Activated T-cell treated with anti-CD3 and anti-CD28 coated beads for 1 hour (primary cell): ENCODE measurements at places on chromosomes 4 and X.
A peak's percentile ranks its signal among the peaks of the same experiment; 100 is the strongest.

DNA sequence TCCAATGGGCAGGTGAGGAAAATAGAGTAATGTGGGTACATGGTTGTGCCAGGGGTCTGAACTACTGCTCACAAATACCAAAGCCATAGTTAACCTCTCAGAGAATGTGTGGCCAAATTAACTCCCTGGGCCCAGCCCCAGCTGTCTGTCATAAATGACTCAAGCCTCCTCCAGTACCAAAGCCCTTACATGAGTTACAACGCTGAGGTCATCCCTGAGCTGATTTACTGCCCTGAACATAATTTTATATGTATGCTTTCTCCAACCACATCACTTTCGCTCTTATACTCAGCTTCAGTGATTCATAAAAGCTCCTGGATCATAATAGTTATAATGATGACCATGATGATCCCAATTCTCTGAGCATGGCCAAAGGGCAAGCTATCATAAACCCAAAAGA, 283.9 kb downstream of the NKX6-1 start:
- no peak for DNase-seq

GRCh38 chr4:105894660-105895582, at the start of gene NPNT:
Gene NPNT, plus strand, starts transcription at chr4:105895471. Its CDS starts 182 bp downstream, at chr4:105895653.
- no peak for DNase-seq

- DNase-seq: no peak
These were observed 503.5 kb upstream of the PITX2 start for GRCh38 chr4:111126340-111126739.

- no peak for DNase-seq
These were observed 108.2 kb upstream of the BRWD3 start for GRCh38 chrX:80917919-80918318.

DNA sequence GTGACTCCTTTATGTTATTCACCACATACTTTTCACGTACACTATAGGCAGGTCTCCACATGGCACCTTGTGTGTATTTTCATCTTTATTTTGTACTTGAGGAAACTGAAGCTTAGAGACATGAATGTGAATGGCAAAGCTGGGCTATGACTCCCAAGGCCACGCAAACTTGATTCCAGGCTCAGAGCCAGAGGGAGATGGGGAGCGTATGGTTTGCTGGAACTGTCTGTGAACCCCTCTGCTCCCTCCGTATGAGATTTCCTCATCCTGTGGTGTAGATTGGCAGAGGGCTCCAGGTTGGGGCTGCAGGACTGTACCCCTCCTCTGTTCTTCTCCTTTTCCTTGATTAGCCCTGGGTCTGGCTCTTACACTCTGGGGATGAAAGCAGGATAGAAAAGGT, 16.1 kb upstream of the STARD8 start:
- no peak for DNase-seq

DNA sequence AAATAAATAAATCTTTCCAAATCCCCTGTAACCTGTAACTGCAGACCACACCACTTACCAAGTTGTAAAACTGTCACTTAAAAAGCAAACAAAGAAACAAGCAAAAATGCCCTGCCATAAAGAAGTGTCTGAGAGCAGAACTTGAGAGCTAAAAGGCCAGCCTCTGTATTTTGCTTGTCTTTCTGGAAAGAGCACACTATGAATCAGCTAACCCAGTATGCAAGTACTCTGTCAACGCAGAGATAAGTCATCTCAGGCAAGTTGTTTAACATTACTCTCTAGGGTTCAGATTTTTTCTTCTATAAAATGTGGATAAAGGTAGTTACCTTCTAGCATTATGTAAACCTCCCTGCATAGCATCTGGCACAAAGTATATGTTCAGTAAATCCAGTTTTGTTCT, 134.8 kb downstream of the HS3ST1 start:
- no peak for DNase-seq

DNA sequence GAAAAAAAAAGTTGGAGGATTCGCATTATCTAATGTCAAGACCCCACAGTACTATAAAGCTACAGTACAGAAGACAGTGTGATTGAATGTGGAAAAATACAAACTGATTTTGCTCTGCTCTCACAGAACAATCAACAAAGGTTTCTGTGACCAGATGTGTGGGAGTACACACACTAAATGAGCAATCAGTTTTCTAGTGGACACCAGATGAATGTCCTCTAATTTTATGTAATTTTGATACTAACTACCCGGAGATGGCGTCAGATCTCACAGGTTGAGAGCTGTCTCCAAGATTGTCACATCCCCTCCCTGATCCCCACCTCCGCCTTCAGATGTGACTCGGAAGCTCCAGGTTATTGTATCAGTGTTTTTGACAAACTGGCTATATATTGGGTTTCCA, 81.9 kb upstream of the HUWE1 start:
- no peak for DNase-seq

- no peak for DNase-seq
These were observed 26.6 kb upstream of the SNCA start for GRCh38 chr4:89863533-89863932.

GRCh38 chr4:83569987-83570386, 34.1 kb downstream of the GPAT3 start:
- DNase-seq: no peak

GRCh38 chr4:81486502-81486901, 14.8 kb upstream of the RASGEF1B start:
- no peak for DNase-seq

- DNase-seq: peak; percentile 28
These were observed 863 bp upstream of the FAM193A start for GRCh38 chr4:2535376-2536192.

- DNase-seq: no peak
These were observed 139.8 kb downstream of the WDFY3 start for GRCh38 chr4:84826681-84827080.

DNA sequence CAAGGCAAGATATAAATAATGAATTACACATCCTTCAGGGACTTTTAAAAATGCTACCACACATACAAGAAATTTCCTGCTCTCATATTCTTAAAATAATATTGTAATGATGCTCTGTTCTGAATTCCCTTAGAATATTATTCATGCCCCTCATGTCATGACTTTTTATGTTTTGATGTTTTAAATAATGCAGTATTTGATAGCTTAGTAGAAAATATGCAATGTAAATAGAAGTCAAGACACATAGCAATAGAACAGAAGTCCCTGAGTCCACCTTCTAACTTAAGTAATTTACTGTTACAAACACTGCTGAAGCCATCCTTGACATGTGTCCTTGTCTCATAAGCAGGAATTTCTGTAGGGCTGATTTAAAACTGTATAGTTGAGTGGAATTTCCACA, 1071.2 kb upstream of the LCORL start:
- DNase-seq: no peak

- no peak for DNase-seq
These were observed 21.9 kb downstream of the GPRIN3 start for GRCh38 chr4:89285745-89286144.

DNA sequence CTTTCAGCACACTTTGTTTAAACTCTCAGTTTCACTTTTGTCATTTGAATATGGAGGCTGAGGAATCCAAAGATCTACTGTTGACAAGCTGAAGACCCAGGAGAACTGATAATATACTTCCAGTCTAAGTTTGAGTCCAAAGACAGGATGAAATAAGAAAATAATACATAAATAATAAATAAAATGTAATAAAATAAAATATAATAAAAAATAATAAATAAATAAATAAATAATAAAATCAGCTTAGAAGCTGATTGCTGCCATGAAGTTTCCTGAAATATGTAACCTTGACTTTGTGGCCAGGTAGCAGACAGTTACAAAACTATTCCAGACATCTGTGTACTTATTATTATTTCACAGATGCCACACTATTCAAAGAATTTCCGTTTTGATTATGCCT, 55.0 kb downstream of the NPY2R start:
- DNase-seq: no peak

- no peak for DNase-seq
These were observed 334.9 kb downstream of the DCTD start for GRCh38 chr4:182582245-182582644.

DNA sequence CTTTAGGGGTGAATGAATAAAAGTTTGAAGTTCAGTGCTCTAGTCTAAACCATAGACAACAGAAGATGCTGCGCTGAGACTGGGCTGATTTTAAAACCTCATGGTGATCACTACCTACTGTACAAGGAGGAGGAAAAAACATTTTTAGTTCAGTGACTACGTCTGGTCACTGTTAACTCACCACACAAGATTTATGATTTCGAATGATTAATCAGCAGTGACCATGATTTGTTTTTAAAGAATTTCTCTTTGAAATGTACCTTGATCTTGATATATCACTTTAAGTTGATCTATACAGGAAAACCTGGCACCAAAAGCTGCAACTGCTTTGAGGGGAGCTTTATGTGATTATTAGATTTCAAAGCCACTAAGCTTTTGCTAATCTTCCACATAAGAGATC, 286.3 kb downstream of the PDGFC start:
- no peak for DNase-seq

- no peak for DNase-seq
These were observed 153.8 kb upstream of the AGA start for GRCh38 chr4:177596035-177596434.

DNA sequence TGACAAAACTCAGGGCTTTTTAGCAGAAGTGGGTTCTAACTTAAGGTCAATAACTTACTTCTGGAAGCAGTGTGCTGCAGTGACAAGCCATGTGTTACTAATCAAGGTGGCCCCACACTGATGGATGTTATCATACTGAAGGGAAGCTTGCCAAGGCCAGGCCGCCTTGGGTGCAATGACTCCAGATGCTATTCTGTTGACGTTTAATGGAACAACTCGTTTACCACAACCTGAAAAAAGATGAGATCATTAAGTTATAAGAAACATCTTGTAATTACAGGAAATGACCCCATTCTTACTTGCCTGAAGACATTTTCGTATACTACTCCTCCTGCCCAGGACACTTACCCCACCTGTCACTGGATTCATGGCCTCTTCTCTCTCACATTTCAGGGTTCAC, 38.9 kb upstream of the TMPRSS11D start:
- no peak for DNase-seq

DNA sequence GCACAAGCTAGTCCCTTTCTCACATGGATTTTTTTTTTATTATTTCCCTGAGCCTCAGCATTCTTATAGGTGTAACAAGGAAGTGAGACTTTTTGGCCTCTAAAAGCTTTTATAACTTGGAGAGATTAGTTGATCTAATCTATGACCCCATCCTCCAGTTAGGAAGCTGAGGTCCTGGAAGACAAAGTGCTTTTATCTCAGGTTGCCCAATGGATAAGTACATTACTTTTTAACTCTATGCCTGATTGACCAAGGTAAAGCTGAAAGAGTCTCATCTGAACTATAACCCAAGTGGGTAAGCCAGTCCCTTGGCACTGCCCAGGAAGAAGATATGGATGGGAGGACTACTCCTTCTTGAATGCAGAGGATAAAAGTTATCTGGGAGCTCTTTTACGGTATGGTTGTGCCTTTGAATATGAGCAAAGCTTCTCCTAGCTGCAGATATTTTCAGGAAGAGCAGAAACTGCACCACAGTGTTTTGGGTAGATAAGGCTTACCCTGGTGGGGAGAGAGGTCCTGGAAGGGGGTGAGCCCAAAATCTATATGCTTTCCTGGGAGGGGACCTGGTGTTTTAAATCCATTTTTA, 40.2 kb downstream of the VSIG4 start:
- no peak for DNase-seq

- no peak for DNase-seq
These were observed 279.0 kb downstream of the SPRY1 start for GRCh38 chr4:123675567-123675966.

DNA sequence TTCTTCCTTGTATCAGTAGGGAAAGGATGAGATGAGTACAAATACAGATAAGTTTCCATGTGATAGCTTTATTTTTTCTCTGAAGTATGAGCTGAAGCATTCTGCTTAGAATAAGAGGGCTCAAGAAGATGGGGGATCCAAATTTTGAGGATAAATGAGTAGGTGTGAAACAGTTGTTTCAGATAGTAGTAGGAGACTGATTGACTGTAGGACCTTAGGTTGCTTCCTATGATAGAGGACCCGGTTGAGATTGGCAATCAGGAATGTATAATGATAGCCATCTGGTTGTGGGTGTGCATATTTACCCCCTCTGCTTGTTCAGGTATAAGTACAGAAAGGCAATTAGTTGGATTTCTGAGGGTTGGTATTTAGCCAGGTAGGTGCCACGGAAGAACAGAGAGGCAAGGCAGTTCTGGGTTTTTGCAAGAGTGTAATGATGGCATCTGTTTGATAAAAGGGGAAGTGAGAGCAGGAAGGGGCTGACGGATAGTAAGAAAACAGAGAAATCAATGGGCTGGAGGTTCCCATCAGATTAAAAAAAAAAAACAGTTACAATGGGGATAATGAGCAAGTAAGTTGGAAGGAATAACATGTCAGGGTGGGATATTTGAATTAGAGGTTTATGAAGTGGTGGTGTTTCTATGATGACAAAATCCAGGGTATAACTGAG, 13.7 kb downstream of the OCRL start:
- DNase-seq: no peak

GRCh38 chr4:104508224-104508623, 13.5 kb upstream of the CXXC4 start:
- DNase-seq: no peak

DNA sequence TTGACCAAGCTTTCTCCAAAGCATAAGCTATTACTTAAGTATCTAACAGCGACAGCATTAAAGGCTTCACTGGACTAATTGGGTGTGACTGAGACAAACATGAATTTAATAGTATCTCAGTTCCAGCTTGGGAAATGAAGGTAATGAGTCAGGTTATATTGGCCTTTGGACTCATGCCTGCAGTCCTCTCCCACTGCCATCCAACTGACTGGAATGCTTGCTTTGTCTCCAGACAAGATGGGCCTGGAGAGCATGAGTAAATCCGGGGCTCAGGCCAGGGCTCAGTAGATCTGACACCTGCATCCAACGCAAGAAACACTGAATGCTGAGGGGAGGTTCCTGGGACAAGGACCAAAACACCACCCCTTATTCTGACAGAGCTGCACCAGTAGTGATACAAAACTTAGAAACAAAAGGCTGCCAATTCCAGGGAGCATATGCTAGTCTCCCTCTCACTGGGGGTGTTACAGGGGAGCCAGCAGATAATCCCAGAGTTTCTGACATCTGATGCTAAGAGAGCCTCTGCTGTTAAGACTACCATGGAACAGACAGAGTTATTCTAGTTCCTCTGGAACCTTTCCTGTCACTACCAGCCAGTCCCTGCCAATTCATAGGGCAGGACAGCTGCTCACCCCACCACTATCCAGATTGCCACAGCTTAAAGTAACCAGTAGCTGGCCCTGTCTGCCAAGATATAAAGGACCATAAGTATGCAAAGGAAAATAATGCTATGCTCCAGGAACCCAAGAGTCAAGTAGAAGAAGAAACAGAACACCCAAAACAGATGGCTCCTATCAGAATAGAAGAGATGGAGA, 293.8 kb downstream of the IQCM start:
- no peak for DNase-seq
